GM19239 (cell line): ENCODE measurements at places on chromosomes 11 and 22.

- DNase-seq: no peak
Observed at GRCh38 chr22:16949561-16949960, 58.5 kb downstream of the GAB4 start.

- DNase-seq: no peak
Observed at GRCh38 chr11:3914805-3915204, 59.3 kb downstream of the STIM1 start.

- no peak for DNase-seq
Observed at GRCh38 chr11:128506356-128506755, 81.0 kb downstream of the ETS1 start.

GRCh38 chr22:29842740-29843139 is 4.7 kb upstream of the ASCC2 start:
- no peak for DNase-seq

DNA sequence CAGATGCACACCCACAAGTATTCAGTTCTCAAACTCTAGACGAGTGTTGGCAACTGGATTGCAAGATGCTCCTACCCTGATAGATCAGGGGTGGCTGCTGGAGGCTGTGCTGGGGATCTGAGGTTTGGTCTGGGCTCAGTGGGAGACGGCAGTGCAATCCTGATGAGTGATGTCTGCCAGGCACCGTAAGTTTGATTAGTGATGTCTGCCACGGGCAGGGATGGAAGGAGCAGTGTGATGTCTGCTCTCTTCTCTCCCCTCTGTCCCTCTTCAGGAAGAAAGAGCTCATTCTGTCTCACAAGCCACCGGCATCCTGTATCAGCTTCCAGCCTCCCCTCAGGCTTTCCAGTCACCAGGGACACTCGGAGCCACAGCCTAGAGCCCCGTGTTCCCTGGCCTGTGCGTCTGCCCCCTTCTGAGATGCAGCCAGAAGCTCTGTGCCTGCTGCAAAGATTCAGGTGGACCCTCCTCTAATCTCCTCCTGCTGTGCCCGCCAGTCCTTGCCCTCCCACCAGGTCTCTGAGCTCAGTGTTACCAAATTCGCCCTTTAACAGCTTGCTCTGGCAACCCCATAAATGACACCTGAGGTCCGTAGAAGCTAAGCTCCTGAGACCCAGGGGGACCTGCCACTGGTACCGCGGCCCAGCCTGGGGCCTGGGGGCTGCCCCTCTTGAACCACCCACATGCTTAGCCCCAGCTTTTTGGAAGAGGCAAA is 19.9 kb downstream of the TP53I11 start:
- DNase-seq: no peak

- no peak for DNase-seq
Observed at GRCh38 chr11:69647390-69647748, 6.4 kb downstream of the CCND1 start.

DNA sequence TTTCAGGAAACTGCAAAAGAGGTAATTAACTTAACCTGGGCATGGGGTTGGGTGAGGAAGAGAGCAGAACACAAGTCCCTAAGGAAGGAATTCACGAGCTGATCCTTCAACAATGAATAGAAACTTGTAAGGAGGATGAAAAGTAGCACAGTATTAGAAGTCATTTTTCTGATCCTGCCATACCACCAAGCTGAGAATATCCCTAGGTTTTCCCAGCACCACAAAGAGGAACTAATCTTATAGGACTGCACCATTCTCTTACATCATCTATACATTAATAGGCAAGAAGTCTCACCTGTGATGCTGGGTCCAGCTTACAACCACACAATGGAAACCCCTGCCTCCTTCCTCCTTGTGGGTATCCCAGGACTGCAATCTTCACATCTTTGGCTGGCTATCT is at the start of gene OR52I1:
OR52I1 (plus strand) TSS at position 301 of the 400 bp plus-strand sequence; CDS start at position 301, 0 bp downstream.
- DNase-seq: no peak

GRCh38 chr11:120652705-120653335 is 141.3 kb downstream of the GRIK4 start:
- DNase-seq: no peak
